ENCODE measurements at places on chromosomes 7 and 10. TPM values are rescaled to one million over a fixed set of nuclear protein-coding genes. Genes with fewer than 3 reads are reported as not detected.

- no peak for DNase-seq
Observed at GRCh38 chr10:51700228-51700817, 928 bp upstream of the CSTF2T start.

DNA sequence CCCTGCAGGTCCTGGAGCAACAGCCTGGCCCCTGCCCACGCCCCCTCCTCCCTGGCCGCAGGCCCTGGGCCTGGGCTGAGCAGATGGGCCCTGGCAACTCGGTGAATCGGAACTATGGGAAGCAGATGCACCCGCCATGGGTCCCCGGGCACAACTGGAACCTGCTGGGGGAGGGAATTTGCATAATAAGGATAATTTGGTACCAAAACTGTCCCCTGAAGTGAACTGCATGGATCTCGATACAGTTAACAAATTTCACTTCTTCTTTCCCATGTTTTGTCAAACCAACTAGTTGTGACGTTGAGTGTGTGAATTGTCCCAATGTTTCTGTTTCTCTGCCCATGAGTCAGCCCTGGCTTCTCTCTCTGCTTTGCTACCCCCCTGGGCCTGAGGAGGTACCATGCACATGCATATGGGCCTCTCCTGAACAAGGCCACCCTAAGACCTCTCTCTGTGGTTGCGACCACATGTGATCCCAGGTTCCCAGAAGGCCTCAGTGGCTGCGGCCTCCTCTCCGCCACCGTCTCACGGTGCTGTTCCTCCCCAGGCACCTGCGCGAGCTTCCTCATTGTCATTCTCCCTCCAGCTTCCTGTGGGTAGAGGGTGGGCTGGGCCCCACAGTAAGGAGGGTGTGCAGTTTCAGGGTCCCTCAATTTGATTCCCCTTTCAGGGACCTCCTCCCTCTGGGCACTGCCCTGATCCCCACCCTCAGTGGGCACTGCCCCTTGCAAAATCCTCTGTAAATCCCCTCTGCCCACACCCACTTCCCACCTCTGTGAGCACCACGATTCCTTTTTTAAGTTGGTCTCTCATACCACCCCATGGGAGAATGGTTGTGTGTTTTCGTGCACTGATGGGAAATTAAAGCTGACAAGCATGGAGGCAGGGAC is 40.0 kb downstream of the FIGNL1 start:
- DNase-seq, result no peak

DNA sequence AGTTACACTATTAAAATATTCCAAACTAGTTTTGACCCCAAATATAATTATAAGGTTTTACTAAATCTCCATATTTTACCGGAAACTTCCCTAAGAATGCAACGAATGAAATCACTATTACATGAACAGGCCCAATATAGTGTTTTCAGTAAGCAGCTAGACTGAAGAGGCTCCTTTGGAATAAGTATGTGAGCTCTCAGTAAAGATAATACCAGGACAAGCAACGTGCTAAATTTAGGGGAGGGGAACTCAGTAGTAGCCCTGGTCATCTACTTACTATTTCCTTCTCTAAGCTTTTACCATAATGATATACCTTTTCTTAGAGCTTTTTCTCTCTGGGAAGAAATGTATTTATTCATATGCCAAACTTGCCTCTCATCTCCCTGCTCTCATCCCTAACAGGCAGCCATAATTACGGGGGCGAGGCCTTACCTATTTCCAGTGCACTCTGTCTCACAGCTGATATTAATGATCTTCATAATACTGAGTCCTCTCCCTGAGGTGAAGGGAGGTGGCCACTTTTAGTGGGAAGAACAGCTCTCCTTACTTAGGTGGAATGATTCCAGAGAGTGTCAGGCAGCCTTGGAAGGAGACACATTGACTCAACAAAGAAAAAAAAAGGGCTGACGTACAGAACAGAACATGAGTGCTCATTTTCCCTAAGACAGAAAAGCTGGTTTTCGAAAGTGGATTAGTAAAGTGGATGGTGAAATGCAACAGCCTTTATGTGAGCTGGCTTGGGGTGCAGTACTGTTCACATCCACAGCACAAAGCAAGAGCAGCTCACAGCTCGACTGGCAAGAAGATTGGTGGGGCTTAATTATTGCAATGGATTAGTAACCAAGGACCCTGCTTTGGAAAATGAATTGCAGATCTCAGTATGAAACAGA is 165.4 kb downstream of the GLI3 start:
- no peak for DNase-seq

DNA sequence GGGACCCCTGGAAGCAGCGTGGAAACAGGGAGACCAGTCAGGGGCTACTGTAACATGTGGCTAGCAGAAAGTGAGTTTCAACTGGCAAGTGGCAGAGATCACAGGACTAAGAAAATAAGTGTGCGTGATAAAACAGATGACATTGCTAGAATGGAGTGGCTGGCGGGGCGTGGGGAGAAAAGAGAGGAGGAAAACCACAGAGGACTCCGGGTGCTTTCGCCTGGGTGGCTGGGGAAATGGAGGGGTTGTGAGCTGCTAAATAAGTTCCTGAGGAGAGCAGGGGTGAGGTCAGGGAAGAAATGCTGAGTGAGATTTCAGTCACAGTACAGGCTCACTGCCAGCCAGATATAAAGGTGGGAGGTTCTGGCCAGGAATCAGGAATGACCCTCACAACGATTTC is 166.9 kb downstream of the MYOF start:
- no peak for DNase-seq

DNA sequence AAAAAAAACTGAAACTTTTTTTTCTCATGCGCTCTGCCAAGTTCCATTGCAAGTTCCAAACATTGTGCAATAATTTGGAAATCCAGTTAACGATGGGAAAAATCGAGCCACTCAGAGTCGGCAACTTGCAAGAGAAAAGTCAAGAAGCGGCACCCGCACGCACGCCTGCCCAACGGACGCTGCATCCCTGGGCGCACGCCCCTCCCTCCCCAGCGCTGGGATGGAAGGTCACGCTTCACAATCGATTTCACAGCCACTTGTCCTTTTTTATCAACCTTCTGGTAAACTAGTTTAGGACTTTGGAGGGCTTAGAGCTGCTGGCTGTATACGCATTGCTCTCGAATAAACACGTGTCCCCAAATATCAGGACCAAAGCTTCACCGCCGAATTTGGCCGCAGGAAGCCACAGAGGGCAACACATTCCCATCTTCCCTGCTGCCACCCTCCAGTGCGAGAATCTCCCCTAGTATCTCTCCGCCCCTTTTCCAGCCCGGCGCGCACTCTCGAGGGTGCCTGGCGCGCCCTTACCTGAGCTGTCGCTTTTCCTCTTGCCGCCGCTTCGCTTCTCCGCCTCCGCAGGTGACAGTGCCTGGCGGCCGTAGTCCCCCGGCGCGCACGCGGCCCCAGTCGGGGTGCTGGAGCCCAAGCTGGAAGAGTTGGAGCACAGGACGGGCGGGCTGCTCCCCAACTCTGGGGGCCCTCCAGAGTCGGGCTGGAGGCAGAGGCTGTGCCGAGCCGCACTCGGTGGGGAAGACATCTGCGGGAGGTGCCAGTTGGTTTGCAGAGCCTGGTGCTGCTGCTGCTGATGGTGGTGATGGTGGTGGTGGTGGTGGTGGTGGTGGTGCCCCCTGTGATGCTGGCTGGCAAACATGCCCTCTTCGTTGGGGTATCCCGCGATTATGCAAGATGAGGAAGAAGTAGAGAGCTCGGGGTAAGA is 857 bp downstream of the MEOX2 start:
- no peak for DNase-seq

GRCh38 chr10:121157998-121158397 is 306.8 kb downstream of the WDR11 start:
- no peak for DNase-seq

- DNase-seq, result no peak
Observed at GRCh38 chr10:47035819-47036337, 124.7 kb downstream of the PTPN20 start.

GRCh38 chr10:114930320-114930719 is 7.7 kb upstream of the TRUB1 start:
- no peak for DNase-seq

DNA sequence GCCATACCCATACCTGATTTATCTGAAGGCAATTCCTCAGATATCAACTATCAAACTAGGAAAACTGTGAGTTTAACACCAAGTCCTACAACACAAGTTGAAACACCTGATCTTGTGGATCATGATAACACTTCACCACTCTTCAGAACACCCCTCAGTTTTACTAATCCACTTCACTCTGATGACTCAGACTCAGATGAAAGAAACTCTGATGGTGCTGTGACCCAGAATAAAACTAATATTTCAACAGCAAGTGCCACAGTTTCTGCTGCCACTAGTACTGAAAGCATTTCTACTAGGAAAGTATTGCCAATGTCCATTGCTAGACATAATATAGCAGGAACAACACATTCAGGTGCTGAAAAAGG is 69.0 kb upstream of the RSBN1L start:
- no peak for DNase-seq

GRCh38 chr7:5708271-5708670 is 73.2 kb downstream of the RNF216 start:
- no peak for DNase-seq

- no peak for DNase-seq
Observed at GRCh38 chr7:130297628-130298543, 4.9 kb downstream of the CPA4 start.

DNA sequence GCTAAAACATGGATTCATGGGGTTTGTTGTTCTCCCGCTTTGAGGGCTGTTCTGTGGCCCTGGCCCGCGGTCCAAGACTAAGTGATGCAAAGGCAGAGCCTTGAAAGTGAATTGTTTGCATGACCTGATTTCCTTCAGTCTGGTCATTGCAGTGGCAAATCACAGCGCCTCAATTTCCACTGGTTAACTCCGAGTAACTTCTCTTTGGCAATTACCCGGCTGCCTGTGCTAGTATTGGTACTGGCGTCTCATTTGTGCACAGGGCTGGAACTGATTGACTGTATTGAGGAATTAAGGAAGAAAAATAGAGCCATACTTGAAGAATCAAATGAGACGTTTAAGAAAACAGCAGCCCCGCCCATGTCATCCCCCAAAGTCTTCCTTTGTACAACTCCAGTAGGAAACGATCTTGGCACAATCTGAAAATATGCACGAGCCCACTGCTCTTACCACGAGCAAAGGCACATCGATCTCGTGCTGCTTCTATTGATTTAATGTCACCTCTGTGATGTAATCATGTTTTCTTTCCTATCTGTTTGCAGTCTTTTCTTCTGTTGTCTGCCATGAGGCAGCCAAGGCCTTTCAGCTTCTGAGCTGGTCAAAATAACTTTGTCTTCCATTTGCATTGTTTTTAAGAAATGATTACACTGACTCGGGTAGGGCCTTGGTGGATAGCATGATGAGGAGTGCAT is 60.6 kb upstream of the SHH start:
- no peak for DNase-seq

- DNase-seq, result no peak
Observed at GRCh38 chr7:24739306-24739705, 18.0 kb downstream of the GSDME start.

DNA sequence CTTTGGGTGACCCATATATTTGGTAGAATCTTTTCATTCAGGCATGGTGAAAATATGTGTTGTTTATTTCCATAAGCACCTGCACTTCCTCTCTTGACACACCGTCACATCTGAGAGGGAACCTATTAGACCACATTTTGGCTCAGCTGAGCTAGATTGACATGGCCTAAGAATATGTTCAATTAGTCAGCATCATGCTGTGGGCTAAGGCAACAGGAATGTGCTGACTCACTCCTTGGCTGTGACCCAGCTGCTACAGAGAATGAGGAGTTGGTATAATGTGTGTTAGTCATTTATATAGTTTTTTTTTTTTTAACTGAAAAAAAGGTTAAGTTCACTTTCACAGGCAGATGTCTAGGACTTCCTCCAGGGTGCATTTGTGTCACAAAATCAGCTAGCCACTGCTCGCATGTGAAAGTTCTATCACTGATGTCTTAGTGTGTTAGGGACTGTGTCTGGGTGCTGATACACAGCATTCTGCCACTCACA is 180.6 kb downstream of the SEMA3E start:
- no peak for DNase-seq

DNA sequence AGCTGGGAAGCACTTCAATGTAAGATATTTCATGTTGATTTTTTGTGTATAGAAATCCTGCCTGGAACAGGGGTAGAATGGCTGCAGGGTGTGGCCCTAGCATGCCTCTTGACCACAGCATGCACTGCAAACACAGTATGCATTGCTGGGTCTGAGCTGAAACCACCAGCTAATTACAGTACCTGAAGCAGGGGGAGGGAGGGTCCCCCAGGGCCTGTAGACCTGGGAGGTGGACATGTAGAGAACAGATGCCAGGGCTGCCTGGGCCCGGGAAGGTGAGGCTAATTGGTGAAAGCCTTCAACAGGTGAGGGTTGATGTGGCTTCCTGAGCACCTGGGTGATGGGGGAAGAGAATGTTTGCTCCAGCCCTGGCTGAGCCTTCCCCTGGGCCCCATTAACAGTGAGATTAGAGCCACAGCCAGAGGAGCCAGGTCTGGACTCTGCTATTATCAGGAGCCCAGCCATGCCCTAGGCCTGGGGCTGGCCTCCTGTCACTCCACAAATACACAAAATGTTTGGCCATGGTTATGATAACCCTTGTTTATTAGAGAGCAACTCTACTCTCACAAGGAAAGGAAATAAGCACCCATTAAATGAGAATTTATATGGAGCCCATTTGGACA is 83.3 kb downstream of the PLXNA4 start:
- no peak for DNase-seq

- no peak for DNase-seq
Observed at GRCh38 chr7:40156988-40157387, 22.2 kb downstream of the SUGCT start.

DNA sequence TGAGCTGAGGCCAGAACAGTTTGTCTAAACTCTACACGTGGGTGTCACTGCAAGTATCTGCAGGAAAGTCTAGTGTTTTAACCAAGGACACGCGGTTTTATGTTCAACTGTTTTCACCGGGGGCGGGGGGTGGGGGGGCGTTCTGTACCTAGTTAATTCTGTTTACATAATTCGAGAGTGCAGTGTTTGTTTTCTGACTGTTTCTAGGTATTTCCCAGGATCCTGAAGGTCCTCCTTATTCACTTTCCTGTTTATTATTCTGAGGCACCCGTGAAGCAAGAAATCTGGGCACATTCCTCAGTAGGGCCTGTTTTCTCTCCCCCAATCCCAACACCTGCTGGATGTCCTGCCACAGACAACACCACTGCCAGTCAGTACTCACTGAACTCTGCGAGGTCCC is 7.6 kb downstream of the LOXL4 start:
- no peak for DNase-seq

- no peak for DNase-seq
Observed at GRCh38 chr10:4352414-4352961, 473.5 kb upstream of the AKR1E2 start.

- DNase-seq, result no peak
Observed at GRCh38 chr7:117931314-117931713, 58.1 kb upstream of the CTTNBP2 start.

GRCh38 chr7:34275624-34276023 is 370.3 kb downstream of the BMPER start:
- DNase-seq, result no peak

GRCh38 chr10:68752711-68753350 is 31.8 kb downstream of the CCAR1 start:
- no peak for DNase-seq

- no peak for DNase-seq
Observed at GRCh38 chr7:108572480-108572879, 2.8 kb downstream of the DNAJB9 start.

Gene MACROH2A2
- polyA plus RNA-seq, result 3.8 TPM

Gene PSMC2
- polyA plus RNA-seq, result 97.5 TPM

Gene TBX20
- polyA plus RNA-seq, result not detected

Gene HMX2
- polyA plus RNA-seq, result 0.24 TPM

Gene IGF2BP3
- polyA plus RNA-seq, result 0.35 TPM

Gene HKDC1
- 2.8 TPM for polyA plus RNA-seq

Gene SLC26A3
- not detected for polyA plus RNA-seq

Gene ST8SIA6
- 0.08 TPM for polyA plus RNA-seq

Gene SMO
- not detected for polyA plus RNA-seq

Gene CFTR
- not detected for polyA plus RNA-seq

Gene VPS26A
- polyA plus RNA-seq, result 29.1 TPM

Gene CDK14
- not detected for polyA plus RNA-seq

Gene CADPS2
- polyA plus RNA-seq, result not detected

Measured in naive thymus-derived CD4-positive, alpha-beta T cell (primary cell).